GM12878 (cell line): ENCODE measurements at places on chromosomes 2 and 18.

DNA sequence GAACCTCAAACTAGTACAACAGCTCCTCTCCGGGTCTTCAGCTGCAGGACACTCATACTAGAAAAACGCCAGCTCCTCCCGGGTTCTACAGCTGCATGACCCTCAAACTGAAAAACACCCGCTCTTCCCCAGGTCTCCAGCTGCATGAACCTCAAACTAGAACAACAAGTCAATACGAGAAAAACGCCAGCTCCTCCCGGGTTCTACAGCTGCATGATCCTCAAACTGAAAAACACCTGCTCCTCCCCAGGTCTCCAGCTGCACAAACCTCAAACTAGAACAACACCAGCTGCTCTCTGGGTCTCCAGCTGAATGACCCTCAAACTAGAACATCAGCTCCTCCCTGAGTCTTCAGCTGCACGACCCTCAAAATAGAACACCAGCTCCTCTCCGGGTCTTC lies 315.0 kb upstream of the TFPI start:
- no peak for DNase-seq

DNA sequence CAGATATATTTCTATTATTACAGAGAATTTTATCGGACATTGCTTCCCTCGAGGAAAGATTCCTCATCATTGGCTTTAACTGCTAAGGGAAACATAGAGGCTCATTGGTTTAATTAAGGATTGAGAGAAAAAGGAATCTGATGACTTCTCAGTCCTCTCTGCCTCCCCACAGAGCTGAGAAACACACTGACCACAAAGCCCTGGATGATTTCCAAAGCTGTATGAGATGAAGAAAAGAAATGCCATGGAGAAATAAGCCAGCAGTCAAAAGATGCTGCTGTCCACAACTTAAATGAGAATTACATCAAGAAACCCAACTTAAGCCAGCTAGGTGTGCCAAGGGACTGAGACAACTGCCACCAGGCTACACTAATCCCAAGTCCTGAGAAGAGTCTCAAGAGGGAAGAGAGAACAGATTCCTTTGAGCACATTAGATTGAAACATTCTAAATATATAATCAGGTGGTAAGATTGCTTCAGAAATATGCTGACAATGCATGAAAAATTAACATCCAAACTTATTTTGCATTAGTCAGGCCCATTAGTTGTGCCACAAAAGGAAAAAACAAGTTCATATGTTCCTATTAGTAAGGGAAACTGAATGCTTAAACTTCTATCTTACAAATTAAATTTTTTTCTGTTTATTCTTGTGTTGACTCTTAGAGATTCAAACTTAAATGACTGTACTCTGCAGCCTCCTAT lies 308.1 kb upstream of the CYRIA start:
- no peak for DNase-seq

- no peak for DNase-seq
These were observed 176.6 kb upstream of the KLHL29 start for GRCh38 chr2:23208339-23208738.

GRCh38 chr2:62287899-62288880 lies 92.3 kb downstream of the B3GNT2 start:
- DNase-seq, result peak; percentile 94

GRCh38 chr18:46250812-46251173 lies 146.6 kb downstream of the HAUS1 start:
- DNase-seq, result no peak
